ENCODE measurements at places on chromosomes 2 and 18.
A peak's percentile ranks its signal among the peaks of the same experiment; 100 is the strongest.

DNA sequence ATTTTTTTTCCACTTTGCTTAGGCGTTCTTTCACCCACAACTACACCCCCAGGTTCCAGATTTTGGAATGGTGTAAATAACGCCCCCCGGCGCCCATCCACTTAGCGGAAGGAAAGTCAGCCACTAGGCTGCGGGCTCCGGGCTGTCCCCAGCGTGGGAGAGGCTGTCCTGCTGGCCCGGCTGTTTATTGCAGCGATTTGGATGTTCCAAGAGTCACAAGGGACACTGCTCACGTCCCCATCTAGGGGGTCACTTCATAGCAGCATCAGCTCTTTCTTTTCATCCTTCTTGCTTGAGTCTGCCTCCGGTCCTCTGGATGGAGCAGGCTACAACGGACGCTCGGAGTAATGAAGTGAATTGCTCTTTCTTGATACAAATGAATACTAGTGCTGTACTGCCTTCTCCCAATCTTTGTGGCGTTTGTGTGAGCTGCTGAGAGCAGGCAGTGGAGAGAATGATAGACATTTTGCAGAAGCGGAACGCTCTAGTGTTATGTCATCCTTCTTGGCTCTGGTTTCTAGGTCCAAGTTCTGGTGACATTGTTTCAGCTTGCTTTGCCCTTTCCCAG, 50.7 kb upstream of the PAIP2B start:
- no peaks in the 10 kb centered on the region for H3K4me1 ChIP-seq
- DNase-seq, result peak; percentile 89
- H3K27me3 ChIP-seq, result peaks cover 21% of the 10 kb centered on the region
- no peak overlapping the region for H3K27ac ChIP-seq
- no peaks in the 10 kb centered on the region for H3K36me3 ChIP-seq

DNA sequence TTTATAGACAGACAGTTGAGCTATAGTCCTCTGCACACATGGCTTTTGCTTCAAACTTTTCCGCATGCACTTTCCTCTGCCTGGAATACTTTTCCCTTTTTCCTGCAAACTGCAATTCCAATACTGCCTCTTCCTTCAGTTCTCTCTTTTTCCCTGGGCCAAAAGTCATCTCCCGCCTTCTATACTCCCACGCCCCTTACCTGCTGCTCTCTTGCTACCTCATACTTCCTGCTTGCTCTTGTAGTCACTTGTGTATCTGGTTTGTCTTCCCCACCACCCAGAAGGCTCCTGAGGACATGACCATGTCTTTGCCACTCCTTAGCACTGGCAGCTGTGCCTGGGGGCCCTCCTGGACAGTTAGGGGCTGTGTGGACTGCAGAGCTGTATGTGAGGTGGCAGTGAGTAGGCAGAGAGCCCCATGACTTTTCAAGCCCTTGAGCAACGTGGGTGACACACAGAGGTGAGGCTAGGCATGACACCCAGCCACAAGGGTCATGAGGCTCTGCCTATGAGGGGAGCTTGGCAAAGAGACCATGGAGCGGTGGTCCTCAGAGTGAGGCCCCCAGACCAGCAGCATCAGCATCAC, 23.2 kb downstream of the SPEG start:
- H3K36me3 ChIP-seq, result no peaks in the 10 kb centered on the region
- no peak overlapping the region for H3K4me3 ChIP-seq
- DNase-seq, result peak; percentile 79
- H3K4me1 ChIP-seq, result peaks cover 12% of the 10 kb centered on the region
- no peak overlapping the region for H3K27ac ChIP-seq
- no peaks in the 10 kb centered on the region for H3K27me3 ChIP-seq

- no peak for DNase-seq
- no peaks in the 10 kb centered on the region for H3K4me1 ChIP-seq
- H3K4me3 ChIP-seq, result no peak overlapping the region
- H3K36me3 ChIP-seq, result no peaks in the 10 kb centered on the region
- H3K27me3 ChIP-seq, result no peaks in the 10 kb centered on the region
Observed at GRCh38 chr2:111534910-111535352, 349.1 kb downstream of the ANAPC1 start.

GRCh38 chr2:120243211-120243610, 9.4 kb upstream of the RALB start:
- DNase-seq, result no peak
- no peaks in the 10 kb centered on the region for H3K36me3 ChIP-seq
- H3K27ac ChIP-seq, result no peak overlapping the region
- H3K27me3 ChIP-seq, result no peaks in the 10 kb centered on the region
- H3K4me1 ChIP-seq, result peaks cover 16% of the 10 kb centered on the region
- no peak overlapping the region for H3K4me3 ChIP-seq

DNA sequence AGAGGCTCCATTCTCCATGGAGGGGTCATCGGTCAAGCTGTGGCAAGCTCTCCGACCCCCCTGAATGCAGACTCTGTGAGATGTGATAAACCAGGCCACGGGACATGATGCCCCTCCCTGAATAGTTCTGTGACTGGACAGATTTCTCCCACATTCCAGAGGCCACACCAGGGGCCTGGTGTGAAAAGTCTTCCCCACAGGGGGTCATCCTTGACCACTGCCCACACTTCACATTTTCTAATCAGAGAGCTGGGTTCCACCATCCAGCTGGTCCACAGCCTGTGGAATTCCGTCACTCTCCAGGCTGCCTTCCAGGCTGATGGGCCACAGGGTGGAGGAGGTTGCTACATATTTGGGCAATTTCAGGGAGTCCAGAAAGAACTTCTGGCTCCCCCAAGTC, 51.3 kb upstream of the CYRIA start:
- H3K36me3 ChIP-seq, result no peaks in the 10 kb centered on the region
- DNase-seq, result no peak
- no peaks in the 10 kb centered on the region for H3K27me3 ChIP-seq
- no peak overlapping the region for H3K27ac ChIP-seq
- H3K4me3 ChIP-seq, result no peak overlapping the region
- peaks cover 9% of the 10 kb centered on the region for H3K4me1 ChIP-seq

DNA sequence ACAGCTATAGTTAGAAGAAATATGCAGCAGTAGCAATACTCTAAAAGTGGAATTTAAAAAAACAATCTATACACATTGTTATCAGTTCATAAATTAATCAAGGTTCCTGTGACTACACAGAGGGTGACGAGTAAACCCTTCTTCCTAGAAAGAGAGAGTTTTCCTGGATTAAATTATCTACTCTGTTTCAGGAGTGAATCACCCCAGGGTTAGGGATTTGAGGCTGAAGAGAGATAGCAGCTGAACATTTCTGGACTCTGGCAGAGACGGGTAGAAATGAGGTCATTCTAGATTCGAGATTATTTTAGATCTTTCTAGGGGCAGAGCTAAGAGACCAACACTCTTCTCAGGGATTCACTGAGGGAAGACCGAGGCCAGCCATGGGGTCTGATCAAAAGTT, 38.8 kb upstream of the PMAIP1 start:
- no peaks in the 10 kb centered on the region for H3K27me3 ChIP-seq
- no peak overlapping the region for H3K4me3 ChIP-seq
- H3K36me3 ChIP-seq, result no peaks in the 10 kb centered on the region
- DNase-seq, result no peak

GRCh38 chr2:64456293-64456692, 2.3 kb downstream of the LGALSL start:
- H3K4me3 ChIP-seq, result no peak overlapping the region
- DNase-seq, result no peak
- H3K27ac ChIP-seq, result no peak overlapping the region
- H3K27me3 ChIP-seq, result peaks cover 20% of the 10 kb centered on the region
- peaks cover 31% of the 10 kb centered on the region for H3K36me3 ChIP-seq

GRCh38 chr2:175004980-175005732, at the start of gene CHN1:
TSS of gene CHN1 (minus strand) at chr2:175005381. CDS start at chr2:175004912, 469 bp downstream.
- H3K4me3 ChIP-seq, result peak within 1 kb of the TSS; percentile 90
- H3K27me3 ChIP-seq, result no peaks in the 10 kb centered on the region
- peak within 1 kb of the TSS; percentile 93 for H3K27ac ChIP-seq
- no peaks in the 10 kb centered on the region for H3K36me3 ChIP-seq
- H3K4me1 ChIP-seq, result peaks cover 8% of the 10 kb centered on the region
- peak; percentile 92 for DNase-seq

GRCh38 chr2:193973781-193974180, 1683.2 kb upstream of the SLC39A10 start:
- no peak overlapping the region for H3K4me3 ChIP-seq
- no peak overlapping the region for H3K27ac ChIP-seq
- no peaks in the 10 kb centered on the region for H3K4me1 ChIP-seq
- no peaks in the 10 kb centered on the region for H3K36me3 ChIP-seq
- DNase-seq, result no peak

GRCh38 chr2:28343971-28344715, 48.5 kb upstream of the FOSL2 start:
- no peak overlapping the region for H3K27ac ChIP-seq
- no peaks in the 10 kb centered on the region for H3K36me3 ChIP-seq
- H3K4me1 ChIP-seq, result peaks cover under 1% of the 10 kb centered on the region
- no peak for DNase-seq

DNA sequence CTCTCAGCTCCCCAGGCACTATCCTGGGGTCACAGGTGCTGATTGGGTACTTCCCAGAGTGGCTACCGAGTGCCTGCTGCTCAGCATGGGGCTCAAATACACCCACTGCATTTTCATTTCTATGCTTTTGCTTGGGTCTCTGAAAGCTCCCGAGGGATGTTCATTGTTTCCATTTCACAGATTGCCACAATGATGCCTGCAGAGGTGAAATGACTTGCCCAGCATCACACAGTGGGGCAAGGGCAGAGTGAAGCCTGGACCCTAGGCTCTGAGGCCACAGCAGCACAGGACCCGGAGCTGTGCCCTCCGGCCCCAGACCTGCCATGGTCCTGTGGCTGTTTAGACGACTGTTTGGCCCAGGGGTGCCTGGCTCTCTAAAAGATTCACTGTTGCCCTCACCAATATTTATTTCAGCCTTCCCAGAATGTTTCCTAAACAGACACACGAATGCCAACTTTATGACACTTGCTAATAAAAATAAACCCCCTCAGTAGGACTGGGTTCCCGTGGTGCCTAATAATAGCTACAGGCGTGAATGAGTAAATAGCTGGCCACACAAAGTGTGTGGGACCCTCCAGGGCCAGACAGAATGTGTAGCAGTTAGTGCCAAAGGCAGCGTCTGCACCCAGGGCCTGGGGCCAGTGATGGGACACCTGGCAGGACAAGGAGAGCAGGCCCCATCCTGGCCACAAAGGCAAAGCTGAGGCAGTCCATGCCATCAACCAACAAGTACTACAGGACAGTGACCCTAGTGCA, 11.5 kb upstream of the ST8SIA5 start:
- no peak overlapping the region for H3K27ac ChIP-seq
- H3K27me3 ChIP-seq, result peaks cover 18% of the 10 kb centered on the region
- no peaks in the 10 kb centered on the region for H3K36me3 ChIP-seq
- no peaks in the 10 kb centered on the region for H3K4me1 ChIP-seq

DNA sequence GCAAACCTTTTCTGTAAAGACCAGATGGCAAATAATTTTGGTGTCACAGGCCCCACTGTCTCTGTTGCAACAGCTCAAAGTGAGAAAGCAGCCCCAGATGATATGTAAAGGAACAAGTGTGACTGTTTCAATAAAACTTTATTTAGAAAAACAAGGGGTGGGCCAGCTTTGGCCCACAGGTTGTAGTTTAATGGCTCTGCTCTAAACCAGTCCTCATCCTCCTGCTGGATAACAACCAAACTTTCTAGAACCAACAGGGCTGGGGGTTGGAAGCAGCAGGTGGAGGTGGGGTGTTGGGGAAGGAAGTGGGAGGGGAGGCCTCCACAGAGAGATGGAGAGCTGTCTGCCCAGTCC, 28.8 kb upstream of the INHBB start:
- no peaks in the 10 kb centered on the region for H3K36me3 ChIP-seq
- H3K27ac ChIP-seq, result no peak overlapping the region
- no peaks in the 10 kb centered on the region for H3K27me3 ChIP-seq
- DNase-seq, result no peak
- no peaks in the 10 kb centered on the region for H3K4me1 ChIP-seq

- H3K36me3 ChIP-seq, result no peaks in the 10 kb centered on the region
- H3K27ac ChIP-seq, result no peak overlapping the region
- H3K4me3 ChIP-seq, result no peak overlapping the region
Observed at GRCh38 chr2:111251711-111252110, 131.0 kb downstream of the BCL2L11 start.

DNA sequence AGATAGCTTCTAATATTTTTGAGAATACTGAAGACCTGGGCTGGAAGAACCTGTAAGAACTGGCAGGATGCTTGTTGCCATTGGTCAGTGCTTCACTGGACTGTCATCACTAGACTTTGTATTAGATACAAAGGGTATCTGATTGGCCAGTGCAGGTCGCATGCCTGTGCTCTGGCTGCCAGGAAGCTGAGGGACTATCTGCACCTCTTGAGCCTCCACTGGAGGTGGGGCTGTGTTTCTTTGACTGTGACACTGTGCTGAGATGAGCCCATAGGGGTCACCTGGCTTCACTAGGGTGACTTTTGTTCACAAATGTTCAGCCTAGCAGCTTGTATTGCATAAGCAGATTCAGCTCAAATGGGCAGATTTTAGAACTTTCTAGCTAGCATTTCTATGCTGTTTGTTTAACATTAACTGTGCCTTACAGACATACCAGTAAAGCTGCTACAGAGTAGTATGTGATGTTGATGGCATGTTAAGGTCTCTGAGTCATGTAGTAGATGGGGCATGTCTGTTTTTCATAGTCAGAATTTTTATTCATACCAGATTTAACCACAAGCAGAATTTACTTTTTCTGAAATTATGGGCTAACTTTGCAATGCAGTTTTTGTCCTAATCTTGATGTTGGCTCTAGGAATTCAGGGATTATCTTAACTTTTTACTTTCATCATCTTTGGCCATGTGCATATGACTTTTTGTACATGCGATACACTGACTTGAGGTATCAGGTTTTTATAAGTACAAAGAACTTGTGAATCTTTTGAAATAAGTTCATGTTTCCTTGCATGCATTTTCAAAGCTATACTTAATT, 56.1 kb downstream of the RHBDD1 start:
- H3K36me3 ChIP-seq, result no peaks in the 10 kb centered on the region
- no peaks in the 10 kb centered on the region for H3K4me1 ChIP-seq
- no peak overlapping the region for H3K4me3 ChIP-seq
- H3K27me3 ChIP-seq, result no peaks in the 10 kb centered on the region
- no peak overlapping the region for H3K27ac ChIP-seq
- no peak for DNase-seq

DNA sequence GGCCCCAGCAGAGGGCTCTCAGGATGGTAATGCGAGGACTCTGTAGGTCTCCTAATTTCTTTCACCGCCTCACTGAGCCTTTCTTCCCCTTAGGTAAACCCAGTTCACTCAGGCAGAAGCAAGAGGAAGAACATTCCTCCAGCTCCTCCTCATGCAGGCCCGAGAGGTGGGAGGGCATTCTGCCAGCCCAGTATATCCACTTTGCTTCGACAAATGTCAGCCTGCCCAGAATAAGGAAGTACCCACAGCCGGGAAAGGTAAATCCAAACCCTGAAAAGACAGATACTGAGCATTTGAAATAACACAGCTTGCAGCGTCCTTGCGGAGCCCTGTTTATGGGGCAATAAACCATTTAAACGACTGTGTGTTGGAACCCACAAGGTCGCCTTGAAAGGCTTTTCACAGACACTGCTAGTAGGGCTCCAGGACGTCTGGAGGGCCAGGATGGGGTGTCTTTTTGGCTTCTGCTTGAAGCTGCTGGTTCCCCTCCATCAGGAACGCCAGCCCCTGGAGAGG, 63.0 kb upstream of the STPG4 start:
- DNase-seq, result no peak
- H3K4me3 ChIP-seq, result no peak overlapping the region
- H3K36me3 ChIP-seq, result no peaks in the 10 kb centered on the region
- no peaks in the 10 kb centered on the region for H3K27me3 ChIP-seq
